ENCODE measurements at places on chromosomes 2 and 18.

DNA sequence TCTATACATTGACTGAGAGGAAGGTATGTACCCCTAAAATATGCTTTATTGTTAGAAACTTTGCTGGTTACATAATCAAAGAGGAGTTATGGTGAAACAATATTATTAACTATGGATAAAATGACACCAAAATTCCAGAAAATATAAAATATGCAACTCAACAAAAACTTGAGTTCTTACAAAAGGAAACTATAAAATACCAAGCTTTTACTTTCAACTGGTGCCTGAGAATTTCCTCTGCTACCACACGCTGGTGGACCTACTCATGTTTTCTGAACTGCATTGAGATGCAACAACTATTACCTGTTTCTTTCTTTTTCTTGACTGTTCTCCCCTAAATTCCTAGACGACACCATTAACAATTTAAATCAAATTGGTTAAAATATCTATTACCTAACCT is 8.2 kb upstream of the NFE2L2 start:
- H3K36me3 ChIP-seq: no peaks in the 10 kb centered on the region
- H3K4me1 ChIP-seq: no peaks in the 10 kb centered on the region
- no peak overlapping the region for H3K4me3 ChIP-seq

DNA sequence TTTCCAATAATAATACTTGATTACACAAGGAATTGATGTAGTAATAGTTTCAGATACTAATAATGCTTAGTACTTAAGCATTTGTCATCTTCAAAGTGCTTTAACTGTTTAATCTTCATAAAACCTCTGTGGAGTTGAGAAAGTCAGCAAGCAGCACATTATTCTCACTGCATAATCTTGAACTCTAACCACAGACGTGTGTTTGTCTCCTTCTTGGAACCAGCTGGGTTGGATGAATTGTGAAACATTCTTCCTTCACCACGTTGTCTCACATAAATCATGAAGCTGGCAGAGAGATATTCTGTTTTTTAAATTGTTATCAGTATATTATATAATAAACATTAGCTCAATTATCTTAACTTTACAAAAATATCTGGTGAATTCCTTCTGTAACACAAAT is 55.1 kb upstream of the LDAH start:
- H3K4me3 ChIP-seq: no peak overlapping the region
- H3K4me1 ChIP-seq: no peaks in the 10 kb centered on the region
- H3K36me3 ChIP-seq: no peaks in the 10 kb centered on the region
- no peaks in the 10 kb centered on the region for H3K27me3 ChIP-seq

DNA sequence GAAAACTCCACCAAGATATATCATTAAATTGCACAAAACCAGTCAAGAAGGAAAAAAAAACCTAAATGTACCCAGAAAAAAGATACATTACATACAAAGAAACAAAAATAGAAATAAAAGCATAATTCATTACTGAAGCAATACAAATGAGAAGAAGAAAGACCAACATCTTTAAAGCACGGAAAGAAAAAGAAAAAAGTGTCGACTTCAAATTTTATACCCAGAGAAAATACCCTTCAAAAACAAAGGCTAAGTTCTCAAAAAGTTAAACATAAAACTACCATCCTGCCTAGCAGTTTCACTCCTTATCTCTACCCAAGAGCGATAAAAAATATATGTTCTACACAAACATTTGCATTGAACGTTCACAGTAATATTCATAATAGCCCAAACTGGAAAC is 82.0 kb downstream of the ATAD2B start:
- no peak overlapping the region for H3K4me3 ChIP-seq
- H3K27ac ChIP-seq: no peak overlapping the region
- no peak for DNase-seq
- no peaks in the 10 kb centered on the region for H3K4me1 ChIP-seq
- H3K27me3 ChIP-seq: no peaks in the 10 kb centered on the region

DNA sequence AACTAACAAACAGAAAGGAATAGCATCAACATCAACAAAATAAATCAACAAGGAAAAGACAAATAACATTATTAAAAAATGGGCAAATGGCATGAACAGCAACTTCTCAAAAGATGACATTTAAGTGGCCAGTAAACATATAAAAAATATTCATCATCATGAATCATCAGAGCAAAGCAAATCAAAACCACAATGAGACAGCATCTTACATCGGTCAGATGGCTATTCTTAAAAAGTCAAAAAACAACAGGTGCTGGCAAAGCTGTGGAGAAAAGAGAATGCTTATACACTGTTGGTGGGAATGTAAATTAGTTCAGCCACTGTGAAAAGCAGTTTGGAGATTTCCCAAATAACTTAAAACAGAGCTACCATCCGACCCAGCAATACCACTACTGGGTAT is 327.1 kb downstream of the CMPK2 start:
- no peaks in the 10 kb centered on the region for H3K36me3 ChIP-seq
- no peak for DNase-seq
- no peaks in the 10 kb centered on the region for H3K4me1 ChIP-seq
- no peak overlapping the region for H3K27ac ChIP-seq
- H3K27me3 ChIP-seq: no peaks in the 10 kb centered on the region
- no peak overlapping the region for H3K4me3 ChIP-seq

- no peak for DNase-seq
- H3K27ac ChIP-seq: no peak overlapping the region
- no peak overlapping the region for H3K4me3 ChIP-seq
- no peaks in the 10 kb centered on the region for H3K4me1 ChIP-seq
Observed at GRCh38 chr18:1760901-1761300, 810.4 kb downstream of the METTL4 start.

DNA sequence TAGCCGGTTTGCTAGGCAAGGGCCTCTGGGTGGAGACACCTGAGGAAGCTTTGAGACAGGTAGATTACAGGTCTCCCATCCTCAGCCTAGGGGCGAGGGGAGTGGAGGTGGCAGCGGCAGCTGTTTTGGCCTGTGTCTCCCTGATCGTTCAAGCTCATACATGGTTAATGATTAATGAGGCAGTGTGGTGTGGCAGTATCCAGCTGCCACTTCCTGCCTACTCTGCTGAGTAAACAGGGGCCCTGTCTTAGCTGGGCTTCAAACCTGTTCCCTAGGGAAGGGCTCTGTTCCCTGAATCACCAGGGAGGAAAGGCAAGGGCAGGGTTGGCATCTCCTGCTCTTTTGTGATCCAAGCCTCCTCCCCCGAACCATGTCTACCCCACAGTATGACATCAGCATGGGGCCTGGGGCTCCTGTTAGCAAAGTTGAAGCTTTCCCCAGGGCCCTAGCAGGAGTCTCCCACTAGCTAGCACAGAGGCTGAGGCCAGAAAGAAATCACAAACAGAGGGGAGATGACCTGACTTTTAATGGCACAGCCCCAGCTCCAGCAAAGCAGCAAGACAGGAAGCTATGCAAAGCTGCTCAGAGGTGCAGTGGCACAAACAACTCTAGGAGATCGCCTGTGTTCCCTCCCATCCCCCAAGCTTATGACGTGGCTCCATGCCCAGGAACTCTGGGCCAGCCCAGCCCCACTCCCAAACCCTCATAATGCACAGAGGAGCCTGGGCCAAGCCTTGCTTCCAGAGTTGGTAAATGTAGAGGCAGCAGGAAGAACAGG is 3.7 kb upstream of the TUBA4B start:
- H3K4me3 ChIP-seq: no peak overlapping the region
- peaks cover 32% of the 10 kb centered on the region for H3K27me3 ChIP-seq
- peak; percentile 42 for DNase-seq
- peaks cover 31% of the 10 kb centered on the region for H3K4me1 ChIP-seq

- no peaks in the 10 kb centered on the region for H3K36me3 ChIP-seq
- H3K27me3 ChIP-seq: no peaks in the 10 kb centered on the region
- no peak for DNase-seq
Observed at GRCh38 chr2:217462121-217462520, 540.7 kb downstream of the TNS1 start.
